ENCODE measurements at places on chromosomes 5 and 9.
A peak's percentile ranks its signal among the peaks of the same experiment; 100 is the strongest.

DNA sequence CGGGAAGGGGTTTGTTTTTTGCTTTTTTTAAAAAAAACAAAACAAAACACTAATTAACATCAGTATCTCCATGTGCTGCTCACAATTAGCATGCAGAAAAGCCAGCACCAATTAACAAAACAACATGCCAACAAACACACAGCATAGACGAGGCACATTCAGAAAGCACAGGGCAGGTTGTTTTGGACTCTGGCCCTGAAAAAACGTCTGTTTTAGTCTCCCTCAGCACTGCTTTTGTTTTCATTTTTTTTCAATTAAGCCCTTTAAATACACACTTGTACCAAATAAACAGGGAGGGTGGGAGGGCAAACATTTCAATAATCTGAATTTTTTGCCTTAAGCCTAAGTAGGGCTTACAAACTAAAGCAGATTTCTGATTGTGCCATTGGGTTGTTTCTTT is 309.6 kb downstream of the DTWD2 start:
- no peak for DNase-seq

DNA sequence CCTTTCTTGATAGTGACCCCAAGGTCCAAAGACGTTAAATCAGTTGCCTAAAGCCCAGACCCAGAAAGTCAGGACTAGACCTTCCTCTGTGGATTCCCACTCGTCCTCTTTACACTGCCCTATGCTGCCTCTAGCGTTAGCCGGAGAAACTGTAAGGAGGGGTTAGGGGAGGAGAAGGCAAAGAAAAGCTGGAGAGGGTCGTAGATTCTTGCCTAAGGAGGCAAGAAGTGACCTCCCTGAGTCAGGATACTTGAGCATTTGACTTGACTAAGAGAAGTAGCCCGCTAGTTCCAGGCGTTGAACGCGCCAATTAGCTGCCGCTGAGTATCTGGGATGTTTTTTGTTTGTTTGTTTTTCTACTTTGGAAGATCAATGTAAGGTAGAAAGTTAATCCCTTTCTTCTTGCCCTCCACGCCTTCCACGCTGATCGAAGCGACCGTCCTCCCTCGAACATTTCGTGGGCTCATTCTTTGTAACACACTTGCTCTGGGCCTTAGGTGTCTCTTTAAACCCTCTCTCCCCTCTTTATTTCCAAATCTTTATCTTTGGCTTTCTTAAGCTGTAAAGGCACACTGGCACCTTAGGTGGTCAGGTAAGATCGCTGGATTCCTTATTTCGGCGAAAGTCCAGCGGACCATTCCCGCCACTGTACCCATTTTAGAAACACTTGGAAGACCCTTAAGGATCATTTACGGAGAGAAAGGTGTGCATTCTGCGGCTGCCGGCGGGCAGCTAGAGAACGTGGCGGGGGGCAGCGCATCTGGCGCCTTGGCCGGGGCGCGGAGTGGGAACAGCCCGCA is 5.1 kb upstream of the RGMB start:
- no peak for DNase-seq

- no peak for DNase-seq
These were observed 11.2 kb downstream of the SLC22A4 start for GRCh38 chr5:132305420-132305819.

DNA sequence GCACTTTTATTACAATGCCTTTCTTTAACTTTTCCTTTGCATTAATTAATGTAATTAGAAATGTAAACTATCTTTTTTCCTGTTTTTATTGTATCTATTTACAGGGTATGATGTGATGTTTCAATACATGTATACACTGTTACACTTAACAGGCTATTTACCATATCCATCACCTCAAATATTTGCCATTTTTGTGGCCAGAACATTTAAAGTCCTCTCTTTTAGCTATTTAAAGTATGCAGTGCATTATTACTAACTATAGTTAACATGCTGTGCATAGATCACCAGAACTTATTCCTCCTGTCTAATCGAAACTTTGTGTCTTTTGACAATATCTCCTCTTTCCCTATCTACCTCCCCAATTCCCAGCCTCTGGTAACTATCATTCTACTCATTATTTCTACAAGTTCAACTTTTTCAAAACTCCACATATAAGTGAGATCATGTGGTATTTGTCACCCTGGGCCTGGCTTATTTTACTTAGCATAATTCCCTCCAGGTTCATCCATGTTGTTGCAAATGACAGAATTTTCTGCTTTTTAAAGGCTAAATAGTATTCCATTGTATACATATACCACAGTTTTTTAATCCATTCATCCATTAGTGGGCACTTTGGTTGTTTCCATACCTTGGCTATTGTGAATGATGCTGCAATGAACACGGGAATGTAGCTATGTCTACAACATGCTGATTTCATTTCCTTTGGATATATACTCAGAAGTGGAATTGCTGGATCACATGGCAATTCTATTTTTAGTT is 32.8 kb downstream of the OR2K2 start:
- peak; percentile 31 for DNase-seq

GRCh38 chr5:124193371-124193789 is 553.1 kb downstream of the ZNF608 start:
- DNase-seq, result peak; percentile 49

DNA sequence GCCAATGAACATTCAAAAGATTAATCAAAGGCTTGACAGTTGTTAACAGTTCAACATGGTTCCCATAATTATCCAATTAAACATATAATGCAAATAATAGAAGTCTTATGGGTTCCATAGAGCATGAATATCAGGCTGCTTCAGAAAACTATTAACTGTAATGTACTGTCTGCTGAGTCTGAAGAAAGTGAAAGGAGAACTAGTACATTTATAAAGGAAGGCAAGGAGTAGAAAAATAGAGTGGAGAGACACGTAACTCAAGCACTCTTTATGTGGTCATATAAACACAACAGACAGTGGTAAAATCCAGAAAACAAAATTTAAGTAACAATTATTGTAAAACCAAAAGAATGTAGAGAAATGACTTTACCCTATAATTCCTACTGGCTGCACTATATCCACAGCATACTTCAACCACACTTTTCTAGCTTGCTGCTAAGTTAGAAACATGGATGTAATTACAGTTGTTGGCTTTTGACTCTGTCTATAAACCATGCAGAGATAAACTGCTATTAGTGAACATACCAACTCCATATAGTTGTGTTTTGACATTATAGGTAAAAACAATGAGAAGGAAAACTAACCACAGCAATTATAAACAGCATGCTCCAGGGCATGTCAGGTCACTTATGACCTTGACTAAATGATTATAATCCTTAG is 32.7 kb downstream of the NFIB start:
- DNase-seq, result no peak

DNA sequence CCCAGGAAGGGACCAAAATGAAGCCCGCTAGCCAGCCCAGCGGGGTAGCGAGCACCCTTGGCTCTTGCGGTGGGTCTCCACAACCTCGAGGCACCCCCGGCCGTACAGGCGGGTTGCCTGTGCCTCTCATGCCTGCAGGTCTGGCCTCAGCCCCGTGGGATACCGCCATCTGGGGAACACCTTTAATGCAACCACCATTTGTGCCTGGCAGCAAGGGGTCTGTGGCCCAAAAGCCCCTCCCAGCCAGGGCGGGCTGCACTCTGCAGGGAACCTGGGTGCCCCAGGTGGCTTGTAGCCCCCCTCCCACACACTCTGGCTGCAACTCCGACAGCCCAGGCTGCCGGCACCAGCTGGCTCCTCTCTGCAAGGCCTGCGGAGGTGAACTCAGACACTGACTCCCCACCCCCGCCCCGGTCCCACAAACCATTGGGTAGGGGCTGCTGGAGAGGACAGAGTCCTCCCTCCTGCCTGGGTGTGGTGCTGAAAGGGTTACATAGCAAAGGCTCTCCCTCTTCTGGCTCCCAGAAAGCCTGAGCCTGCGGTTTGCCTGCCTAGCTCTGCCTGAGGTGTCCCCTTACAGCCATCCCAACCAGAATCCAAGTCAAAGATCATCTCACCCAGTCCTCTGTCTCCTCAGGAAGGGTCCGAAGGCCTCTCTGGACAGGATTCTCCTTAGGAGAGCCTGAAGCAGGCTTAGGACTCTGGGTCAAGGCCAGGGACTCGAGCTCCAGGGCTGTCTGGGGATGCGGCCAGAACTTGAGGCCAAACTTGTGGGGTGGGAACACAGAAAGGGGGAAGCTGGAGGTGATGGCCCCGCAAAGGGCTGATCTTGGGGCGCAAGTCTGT is 109.4 kb downstream of the PSD2 start:
- DNase-seq, result no peak

DNA sequence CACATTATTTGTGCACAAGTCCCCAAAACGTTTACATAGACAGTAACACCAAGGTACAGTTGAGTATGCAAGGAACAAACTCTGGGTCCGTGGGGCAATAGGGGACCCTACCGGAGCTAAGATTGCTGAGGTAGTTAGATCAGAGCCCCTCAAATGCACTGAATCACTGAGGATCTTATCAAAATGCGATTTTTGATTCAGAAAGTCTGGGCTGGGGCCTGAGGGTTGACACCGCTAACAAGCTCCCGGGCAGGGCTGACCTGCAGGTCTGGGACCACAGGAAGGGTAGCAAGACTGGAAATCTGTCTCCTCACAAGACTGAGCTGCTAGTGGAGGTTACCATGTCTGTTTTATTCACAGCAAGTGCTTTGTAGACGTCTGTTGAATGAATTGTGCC is 1.8 kb upstream of the IL3 start:
- DNase-seq, result no peak
